ENCODE measurements at places on chromosomes 4 and X. TPM values are rescaled to one million over a fixed set of nuclear protein-coding genes. Genes with fewer than 3 reads are reported as not detected.

The PCDH10 gene
- total RNA-seq = 30.5 TPM

- DNase-seq = no peak
Measured at GRCh38 chrX:122777766-122778165, 406.3 kb upstream of the GRIA3 start.

The UBL4A gene
- 20.8 TPM for total RNA-seq

The HPSE gene
- 0.38 TPM for total RNA-seq

The TRPC5OS gene
- total RNA-seq = not detected
